ENCODE measurements at places on chromosomes 5 and 9. TPM values are rescaled to one million over a fixed set of nuclear protein-coding genes. Genes with fewer than 3 reads are reported as not detected.

DNA sequence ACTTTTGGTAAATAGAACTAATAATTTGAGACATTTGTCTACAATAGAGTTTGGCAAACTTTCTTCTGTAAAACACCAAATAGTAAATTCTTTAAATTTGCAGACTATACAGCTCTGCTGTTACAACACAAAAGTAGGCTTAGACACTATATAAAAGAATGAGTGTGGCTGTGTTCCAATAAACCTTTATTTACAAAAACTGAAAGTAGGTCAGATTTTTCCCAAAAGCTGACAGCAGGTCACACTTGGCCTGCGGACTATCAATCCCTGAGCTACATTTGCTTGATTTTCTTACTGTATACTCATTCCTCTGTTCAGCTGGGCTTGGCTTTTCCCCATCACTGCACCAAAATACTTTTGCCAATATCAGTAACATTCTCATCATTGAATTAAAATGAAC is 189.4 kb downstream of the COMMD10 start:
- DNase-seq: no peak

- no peak for DNase-seq
Measured at GRCh38 chr9:130185017-130185416, 12.8 kb downstream of the NCS1 start.

GDF9 gene
- total RNA-seq: not detected

DNA sequence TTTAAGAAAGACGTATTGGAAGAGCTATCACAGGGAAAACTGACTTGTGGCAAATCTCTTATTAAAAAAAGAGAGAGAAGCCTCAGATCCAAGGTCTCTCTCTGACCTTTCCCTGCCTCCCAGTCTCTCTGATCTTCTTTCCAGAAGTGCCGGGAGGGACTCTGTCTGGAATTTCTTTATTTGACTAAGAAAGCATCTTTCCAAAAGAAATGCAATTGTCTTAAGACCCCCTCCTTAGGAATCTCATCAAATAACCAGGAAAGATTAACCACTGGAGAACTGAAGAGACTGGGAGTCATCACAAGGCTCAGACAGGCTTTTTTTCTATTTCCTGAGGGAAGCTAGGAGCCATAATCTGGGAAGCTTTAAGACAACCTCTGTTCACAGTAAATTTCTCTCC is 4.6 kb downstream of the C1QTNF3 start:
- no peak for DNase-seq

GRCh38 chr9:122119721-122120120 is 26.6 kb upstream of the TTLL11 start:
- no peak for DNase-seq

PRUNE2 gene
- 8.3 TPM for total RNA-seq
